ENCODE measurements at places on chromosomes 7 and 10.

DNA sequence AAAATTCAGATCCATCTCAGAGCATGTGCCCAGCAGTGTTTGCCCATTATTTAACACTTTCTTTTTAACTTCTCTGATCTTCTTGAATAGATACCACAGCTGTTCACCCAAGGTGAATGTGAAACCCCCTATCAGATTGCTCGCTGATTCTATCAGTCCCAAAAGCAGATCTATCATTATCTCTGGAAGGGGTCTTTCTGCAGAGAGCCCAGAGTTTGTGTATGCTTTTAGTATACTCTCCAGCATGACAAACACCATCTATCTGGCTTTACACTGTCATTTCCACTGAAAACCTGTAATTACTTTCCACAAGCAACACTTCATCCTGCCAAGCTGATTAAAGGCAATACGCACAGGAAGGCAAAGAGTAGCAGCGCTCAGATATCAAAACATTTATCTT lies 168.2 kb downstream of the CACNA2D1 start:
- no peak for DNase-seq

DNA sequence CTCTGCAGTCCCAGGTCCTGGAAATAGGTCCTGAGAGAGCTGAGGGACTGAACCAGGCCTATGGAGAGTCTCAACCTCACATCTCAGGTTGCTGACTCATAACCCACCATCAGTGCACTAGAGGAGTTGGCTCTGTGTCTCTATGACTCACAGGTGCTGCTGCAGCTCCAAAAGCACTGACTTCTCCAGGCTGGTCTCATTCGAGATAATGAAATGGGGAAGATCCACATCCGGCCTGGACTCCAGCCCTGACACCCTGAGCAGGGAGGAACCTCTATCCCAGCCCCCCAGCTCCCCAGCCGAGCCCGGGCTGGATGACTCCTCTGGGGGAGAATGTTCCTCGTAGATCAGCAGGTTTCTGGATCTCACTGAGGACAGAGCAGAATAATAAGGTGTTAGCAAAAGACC lies 35.5 kb upstream of the DGKI start:
- peak; percentile 96 for DNase-seq

GRCh38 chr7:150874401-150875198 lies 22.3 kb downstream of the AOC1 start:
- no peak for DNase-seq

GRCh38 chr7:55065079-55065478 lies 46.3 kb downstream of the EGFR start:
- DNase-seq: peak; percentile 85

DNA sequence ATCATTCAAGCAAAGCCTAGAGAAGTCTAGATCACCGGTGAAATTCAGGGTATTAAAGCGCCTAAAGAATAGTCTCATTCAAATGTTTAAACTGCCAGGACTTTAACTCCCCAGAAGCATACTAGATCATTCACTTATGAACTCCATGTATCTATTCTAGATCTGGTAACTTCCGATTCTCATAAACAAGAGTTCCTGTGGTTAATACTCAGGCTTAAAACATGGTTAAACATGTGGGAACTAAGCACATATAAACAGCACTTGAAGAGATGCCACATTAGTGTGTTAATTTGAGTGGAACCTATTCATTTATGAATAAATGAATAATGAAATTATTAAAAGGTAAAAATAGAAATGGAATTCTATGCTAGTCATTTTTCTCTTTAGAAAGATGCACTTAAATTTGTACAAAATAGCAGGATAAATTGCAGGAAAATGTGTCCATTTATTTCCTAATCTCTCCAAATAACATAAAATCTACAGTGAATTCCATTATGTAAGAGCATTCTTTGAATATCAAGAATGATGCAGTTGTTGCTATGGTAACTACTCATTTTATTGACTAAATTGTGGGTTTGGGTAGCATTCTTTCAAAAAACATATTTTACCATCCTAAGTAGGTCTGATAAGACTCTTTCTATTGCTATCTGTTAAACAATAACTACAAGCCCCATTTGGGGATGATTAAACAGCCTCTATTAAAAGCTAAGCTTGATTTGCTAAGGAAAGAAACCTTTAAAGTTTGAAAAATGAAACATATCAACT lies 147.6 kb upstream of the TMEM168 start:
- peak; percentile 40 for DNase-seq

GRCh38 chr10:69818676-69819239 lies 17.1 kb downstream of the COL13A1 start:
- no peak for DNase-seq

GRCh38 chr7:100476101-100476780 lies 2.8 kb downstream of the TSC22D4 start:
- DNase-seq: no peak

DNA sequence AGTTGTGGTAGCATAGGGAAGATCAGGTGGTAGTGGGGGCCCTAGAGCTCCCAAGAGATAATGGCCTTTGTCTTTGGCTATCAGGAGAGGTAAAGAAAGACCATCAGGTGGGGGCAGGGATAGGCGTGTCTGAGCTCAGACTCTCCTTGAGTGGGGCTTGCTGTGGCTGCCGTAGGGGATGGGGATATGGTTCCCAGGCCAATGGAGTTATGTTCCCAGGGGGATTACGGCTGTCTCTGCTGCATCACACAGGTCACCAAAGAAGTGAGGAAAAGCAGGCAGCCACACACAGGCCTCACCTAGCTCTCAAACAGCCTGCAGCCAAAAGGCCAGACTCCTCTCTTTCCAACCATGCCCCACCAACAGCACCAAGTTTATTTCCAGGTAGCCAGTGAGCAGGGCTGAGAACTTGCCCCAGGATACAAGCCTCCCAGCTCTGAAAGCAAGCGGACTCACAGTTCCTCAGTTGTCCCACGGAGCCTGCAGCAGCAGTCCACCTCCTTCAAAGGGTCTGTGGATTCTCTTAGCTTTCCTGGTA lies 37.6 kb upstream of the C1QL3 start:
- DNase-seq: no peak

GRCh38 chr7:66921396-66921917 lies 432 bp downstream of the TMEM248 start:
- no peak for DNase-seq

GRCh38 chr7:156458011-156458410 lies 182.6 kb upstream of the RNF32 start:
- no peak for DNase-seq

DNA sequence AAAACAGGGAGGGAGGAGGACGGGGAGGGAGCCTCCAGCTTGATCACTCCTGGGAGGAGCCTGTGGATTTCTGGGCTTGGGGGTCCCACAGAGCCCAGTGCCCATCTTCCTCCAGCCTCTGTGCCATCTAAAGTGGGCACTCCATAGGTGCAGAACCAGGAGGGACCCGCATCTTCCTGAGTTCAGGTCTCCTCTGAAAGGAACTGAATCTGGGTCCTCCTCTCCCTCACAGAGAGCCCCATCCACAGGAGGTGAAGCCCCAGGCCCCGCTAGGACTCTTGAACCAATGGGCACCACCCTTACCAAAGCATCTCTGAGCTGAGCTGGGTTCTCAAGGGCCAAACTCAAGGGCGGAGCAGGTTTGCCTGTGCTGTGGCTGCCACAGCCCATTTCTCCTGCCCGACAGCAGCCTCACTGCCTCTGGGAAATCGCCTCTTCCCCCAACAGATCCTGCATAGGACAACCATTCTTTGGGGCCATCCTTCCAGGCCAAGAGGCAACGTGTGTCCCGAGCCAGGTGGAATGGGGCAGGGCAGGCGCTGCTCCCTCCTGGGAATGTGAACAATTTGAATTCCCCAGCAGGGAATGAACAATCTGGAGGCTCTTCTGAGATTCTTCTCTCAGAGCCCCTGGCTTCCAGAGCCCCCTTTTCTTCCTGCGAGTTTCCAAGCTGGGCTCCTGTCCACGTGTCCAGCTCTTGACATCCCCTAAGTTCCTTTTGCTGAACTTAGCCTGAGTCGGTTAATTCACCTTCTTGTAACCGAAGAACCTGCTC lies 411.0 kb upstream of the FOXK1 start:
- DNase-seq: no peak

- DNase-seq: no peak
Measured at GRCh38 chr7:15175152-15175551, 272.6 kb upstream of the DGKB start.

DNA sequence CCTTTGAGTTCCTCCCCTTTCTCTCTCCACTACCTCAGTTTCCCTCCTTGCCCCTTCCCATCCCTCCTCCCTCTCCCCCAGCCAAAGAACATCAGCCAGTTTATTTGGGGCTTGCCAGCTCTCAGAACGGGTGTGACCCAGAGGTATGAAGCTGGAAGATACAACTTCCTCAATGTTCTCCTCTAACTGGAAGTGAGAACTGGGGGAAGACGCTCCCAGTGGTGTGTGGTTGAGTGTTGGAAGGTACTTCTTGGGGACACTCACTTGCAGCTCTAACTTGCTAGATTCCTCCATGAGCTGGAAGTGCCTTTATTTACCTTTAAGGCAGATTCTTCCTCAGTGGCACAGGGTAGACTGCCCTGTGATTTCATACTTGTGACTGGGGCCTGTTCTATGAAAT lies 110.5 kb upstream of the HABP2 start:
- DNase-seq: no peak

DNA sequence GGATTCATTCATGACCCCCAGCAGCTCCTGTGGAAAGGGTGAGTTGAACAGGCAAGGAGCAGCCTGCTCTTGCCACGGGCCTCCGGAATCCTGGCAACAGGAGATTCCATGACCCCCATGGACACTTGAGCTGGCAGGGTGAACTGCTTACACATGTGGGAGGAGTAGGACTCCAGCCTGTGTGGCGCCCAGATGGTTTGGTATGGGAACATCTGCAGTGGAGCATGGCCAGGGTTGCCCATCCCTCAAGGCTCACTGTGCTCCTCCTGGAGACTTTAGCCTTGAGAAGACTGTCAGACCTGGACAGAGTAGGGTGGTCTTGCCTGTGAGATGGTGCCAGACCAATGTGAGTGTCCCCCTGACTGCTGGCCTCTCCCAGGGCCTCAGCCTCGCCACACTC lies 57.0 kb downstream of the HECTD2 start:
- DNase-seq: no peak

DNA sequence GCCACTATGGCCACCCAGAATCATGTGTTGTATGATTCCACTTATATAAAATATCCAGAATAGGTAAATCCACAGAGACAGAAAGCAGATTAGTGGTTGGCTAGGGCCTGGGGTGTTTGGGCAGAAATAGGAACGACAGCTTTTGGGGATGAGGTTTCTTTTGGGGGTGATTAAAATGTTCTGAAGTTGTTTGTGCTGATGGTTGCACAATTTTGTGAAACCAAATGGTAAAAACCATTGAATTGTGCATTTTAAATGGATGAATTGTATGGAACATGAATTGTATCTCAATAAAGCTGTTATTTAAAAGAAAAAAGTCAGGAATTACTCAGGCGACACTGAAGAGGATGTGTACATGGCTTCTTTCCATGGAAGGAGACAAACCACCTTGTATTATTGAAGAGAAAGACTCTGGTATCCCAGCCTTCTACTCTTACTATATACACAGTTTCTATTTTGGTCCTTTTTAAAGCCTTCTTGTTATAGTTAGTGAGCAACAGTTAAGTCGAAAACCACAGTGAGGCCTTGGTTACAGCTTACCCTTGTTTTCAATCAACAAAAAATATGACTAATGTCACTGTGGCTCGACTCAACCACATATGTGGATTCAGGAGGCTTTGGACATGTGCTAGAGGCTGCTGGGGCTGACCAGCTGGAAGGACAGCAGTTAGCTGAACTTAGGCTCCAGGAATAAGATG lies 57.1 kb upstream of the KMT2E start:
- peak; percentile 91 for DNase-seq

- DNase-seq: no peak
Measured at GRCh38 chr10:77283326-77283725, 354.3 kb downstream of the KCNMA1 start.

DNA sequence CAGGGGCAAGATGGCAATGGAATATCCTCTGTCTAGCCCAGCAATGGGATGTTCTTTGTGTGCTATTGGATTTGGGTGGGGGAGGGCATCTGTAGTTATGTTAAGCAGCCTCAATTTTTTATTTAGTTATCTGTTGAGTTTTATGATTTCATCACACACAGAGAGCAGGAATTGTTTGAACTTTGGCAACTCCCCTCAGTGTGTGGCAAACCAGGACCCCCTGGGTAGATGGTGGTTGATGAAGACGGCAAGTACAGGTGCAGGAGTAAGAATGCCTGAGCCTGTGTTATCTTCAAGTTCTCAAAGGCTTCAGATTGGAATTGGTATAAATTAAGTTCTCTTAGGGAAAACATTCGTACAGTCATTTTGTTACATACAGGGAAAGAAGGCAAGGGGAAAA lies 142.4 kb upstream of the SAMD8 start:
- DNase-seq: no peak

- no peak for DNase-seq
Measured at GRCh38 chr7:104106108-104106905, 101.5 kb downstream of the ORC5 start.

DNA sequence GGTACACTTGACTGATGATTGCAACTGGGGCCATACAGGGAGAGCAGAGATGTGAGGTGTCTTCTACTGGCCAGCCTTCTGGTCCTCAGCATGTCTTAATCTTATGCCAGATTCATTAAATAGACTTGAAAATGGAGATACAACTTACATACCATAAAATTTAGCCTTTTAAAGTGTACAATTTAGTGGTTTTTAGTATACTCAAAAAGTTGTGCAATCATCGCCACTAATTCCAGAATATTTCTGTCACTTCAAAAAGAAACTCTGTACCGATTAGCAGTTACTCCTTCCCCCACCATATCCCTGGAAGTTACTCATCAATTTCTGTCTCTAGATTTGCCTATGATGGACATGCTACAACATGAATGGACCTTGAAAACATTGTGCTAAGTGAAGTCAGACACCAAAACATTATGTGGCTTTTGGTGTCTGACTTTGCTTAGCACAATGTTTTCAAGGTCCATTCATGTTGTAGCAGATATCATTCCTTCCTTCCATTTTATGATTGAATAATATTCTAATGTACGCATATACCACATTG lies 53.0 kb downstream of the SH2D4B start:
- DNase-seq: no peak

- DNase-seq: no peak
Measured at GRCh38 chr10:68235581-68235980, 3.7 kb upstream of the ATOH7 start.

GRCh38 chr10:98328163-98328562 lies 60.2 kb upstream of the LOXL4 start:
- no peak for DNase-seq

- no peak for DNase-seq
Measured at GRCh38 chr10:129541200-129541599, 74.2 kb downstream of the MGMT start.

DNA sequence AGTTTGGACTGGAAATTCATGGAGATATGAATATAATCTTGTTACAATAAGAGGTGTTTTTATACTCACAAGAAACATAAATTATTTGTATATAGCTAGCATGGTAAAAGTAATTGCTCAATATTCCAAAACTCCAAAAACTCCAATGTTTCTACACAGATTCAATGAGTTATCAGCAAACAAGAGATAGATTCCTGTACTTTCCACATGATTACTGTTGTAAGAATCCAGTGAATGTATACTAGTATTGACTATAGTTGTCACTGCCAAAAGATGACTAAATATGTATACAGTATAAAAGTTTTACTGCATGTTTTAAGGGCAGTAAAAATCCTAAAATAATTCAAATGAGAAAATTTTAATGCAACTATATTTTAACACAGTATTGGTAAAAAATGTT lies 10.7 kb downstream of the ATOH7 start:
- no peak for DNase-seq

GRCh38 chr10:99917963-99918825 lies 91.6 kb downstream of the DNMBP start:
- DNase-seq: peak; percentile 21
